ENCODE measurements at places on chromosomes 3 and 15.

DNA sequence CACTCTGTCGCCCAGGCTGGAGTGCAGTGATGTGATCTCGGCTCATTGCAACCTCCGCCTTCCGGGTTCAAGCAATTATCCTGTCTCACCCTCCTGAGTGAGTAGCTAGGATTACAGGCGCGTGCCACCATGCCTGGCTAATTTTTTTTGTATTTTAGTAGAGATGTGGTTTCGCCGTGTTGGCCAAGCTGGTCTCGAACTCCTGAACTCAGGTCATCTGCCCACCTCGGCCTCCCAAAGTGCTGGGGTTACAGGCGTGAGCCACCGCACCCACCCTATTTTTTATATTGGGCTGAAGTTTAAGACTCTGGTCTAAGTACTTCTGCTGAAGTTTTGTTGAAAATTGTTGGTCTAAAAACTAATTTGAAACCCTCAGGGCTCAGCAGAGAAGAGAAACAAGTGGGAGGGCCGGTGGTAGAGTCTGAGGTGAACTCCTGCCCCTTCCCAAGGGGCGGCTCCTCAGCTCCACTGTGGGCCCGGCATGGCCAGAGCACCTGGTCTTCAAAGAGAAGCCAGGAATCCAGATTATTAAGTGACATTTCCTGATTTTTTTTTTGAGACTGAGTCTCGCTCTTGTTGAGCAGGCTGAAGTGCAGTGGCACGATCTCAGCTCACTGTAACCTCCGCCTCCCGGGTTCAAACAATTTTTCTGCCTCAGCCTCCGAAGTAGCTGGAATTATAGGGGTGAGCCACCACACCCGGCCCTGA lies 4.0 kb downstream of the HDAC11 start:
- H3K27me3 ChIP-seq, result no peaks in the 10 kb centered on the region
- DNase-seq, result no peak
- H3K36me3 ChIP-seq, result no peaks in the 10 kb centered on the region
- H3K27ac ChIP-seq, result no peak overlapping the region
- H3K4me1 ChIP-seq, result peaks cover 5% of the 10 kb centered on the region

DNA sequence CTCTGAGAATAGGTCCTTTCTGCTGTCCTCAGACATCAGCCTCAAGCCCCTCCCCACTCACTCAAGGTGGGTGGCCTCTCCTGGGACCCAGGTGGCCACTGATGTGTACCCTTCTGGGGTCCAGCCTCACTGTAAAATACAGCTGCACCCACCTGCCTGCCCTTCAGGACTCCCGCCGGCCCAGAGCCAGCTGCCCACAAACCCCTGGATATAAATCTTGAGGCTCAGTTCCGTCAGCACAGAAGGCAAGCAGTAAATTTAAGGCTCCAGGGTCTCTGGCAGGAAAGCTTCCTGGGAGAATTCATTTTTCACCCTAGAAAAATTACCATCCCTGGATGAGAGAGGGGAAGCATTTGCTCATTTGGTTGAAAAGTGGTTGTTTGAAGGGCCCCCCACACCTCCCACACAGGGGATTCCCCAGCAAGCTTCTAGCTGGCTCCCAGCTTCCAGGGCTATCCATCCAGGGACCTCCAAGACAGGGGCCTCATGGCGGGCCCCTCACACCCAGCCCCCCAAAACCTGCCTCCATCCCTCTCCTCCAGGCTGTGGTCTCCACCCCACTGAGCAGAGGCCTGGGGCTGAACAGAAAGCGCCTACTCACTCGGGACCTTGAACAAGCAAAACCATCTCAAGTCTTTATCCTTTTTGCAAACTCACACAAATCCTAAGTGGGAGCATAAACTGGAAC lies 48.4 kb upstream of the GRIP2 start:
- H3K4me3 ChIP-seq, result no peak overlapping the region
- no peaks in the 10 kb centered on the region for H3K36me3 ChIP-seq
- H3K4me1 ChIP-seq, result no peaks in the 10 kb centered on the region
- peaks cover 48% of the 10 kb centered on the region for H3K27me3 ChIP-seq
- no peak overlapping the region for H3K27ac ChIP-seq

DNA sequence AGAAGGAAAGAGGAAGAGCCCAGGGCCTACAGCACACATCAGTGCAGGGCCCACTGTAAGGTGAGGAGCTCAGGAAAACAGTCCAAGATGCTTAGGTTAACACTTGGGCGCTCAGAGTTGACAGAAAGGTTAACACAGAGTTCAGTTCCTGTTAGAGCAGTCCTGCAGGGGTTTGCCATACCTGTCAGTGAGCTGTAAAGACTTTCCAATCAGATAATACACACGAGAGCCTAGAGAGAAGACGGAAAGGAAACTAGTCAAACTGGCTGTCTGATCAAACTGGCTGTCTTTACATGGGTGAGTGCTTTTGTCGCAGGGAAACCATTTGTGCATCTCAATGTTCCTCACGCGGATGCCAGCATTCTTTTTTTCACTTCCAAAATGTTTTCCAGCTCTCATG lies 61.4 kb upstream of the ARHGEF26 start:
- H3K27ac ChIP-seq, result no peak overlapping the region
- no peak overlapping the region for H3K4me3 ChIP-seq
- no peaks in the 10 kb centered on the region for H3K27me3 ChIP-seq
- H3K36me3 ChIP-seq, result no peaks in the 10 kb centered on the region

DNA sequence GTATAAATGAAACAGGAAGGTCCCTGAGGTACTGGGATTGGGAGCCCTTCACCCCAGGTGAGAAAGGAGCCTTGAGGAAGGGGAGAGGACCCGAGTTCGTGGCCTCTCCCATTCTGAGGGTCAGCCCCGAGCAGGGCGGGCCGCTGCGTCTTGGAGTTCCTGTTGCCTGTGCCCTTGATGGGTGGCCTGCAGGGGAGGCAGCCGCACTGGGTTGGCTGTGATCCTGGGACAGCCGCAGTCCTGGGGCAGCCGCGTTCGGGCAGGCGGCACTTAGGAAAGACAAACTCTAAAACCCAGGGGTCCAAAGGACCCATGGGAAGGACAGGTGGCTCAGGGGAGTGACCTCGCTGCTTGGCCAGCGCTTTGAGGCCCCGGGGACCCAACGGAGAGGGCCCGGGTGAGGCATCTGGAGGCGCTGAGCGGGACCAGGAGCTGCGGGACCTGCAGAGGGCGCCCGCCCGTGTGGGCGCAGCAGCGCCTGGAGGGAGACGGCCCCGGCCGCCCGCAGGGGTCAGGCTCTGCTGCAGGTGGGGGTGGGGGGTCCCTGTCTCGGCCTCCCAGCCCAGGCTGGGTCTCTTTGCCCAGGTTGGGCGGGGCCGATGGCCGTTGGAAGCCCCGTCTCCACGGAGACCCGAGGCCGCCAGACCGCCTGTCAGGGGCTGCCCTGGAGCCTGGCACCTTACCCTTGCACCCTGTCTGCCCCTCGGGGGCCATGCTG lies 65.1 kb downstream of the HMCES start:
- no peaks in the 10 kb centered on the region for H3K36me3 ChIP-seq
- H3K27me3 ChIP-seq, result peaks cover 31% of the 10 kb centered on the region
- no peak for DNase-seq
- H3K27ac ChIP-seq, result no peak overlapping the region
- peak overlapping the region; percentile 78 for H3K4me3 ChIP-seq
- H3K4me1 ChIP-seq, result peaks cover 11% of the 10 kb centered on the region

GRCh38 chr3:165820671-165821123 lies 16.5 kb downstream of the BCHE start:
- no peaks in the 10 kb centered on the region for H3K27me3 ChIP-seq
- no peak overlapping the region for H3K4me3 ChIP-seq
- H3K27ac ChIP-seq, result no peak overlapping the region
- no peaks in the 10 kb centered on the region for H3K36me3 ChIP-seq
- no peaks in the 10 kb centered on the region for H3K4me1 ChIP-seq
- no peak for DNase-seq

DNA sequence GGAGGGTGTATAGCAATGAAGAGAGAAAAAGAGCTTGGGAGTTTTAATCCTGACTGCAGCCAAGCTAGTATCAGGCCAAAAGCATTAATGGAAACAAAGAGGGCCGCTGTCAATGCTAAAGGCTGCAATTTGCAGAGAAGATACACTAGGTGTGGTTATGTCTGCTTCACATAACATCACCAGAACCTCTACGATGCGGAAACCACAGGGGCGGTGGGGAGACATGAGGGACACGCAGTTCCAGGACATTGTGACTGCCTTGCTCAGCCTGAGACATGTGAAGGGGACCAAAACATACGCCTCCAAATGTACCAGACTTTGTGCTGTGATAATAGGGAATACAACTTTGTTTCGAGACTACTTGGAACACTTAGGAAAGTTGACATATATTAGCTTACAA lies 88.4 kb downstream of the APBA2 start:
- H3K27me3 ChIP-seq, result peaks cover 3% of the 10 kb centered on the region
- H3K36me3 ChIP-seq, result no peaks in the 10 kb centered on the region
- no peak for DNase-seq
- no peak overlapping the region for H3K27ac ChIP-seq

DNA sequence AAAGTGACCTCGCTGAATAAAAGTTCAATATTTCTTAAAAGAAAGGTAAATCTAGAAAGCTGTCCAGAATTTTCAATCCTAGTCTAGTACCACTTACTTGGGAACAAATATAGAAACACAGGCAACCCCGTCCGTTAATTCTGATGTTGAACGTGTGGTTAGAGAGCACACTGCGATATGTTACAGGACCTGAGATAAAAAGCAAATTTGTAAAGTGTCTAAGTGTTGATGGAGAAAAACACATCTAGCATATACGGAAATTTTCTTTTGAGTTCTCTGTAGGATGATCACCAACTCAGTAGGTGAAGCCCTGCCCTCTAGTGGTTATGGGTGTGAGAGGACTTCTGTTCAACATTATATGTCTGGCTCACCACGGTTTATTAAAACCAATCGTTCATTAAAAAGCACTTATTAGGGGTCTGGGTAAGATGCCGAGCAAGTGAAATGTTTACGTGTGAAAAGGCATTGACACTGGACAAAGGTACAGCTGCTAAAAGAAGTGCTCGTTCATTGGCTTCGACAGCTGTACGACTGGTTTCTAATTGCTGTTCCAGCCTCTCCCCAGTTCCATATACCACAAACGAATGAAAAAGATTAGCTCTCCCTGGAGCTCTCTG lies 1.0 kb upstream of the ATP2C1 start:
- peak overlapping the region; percentile 88 for H3K4me3 ChIP-seq
- H3K27me3 ChIP-seq, result peaks cover 6% of the 10 kb centered on the region
- peak overlapping the region; percentile 98 for H3K27ac ChIP-seq
- peak; percentile 58 for DNase-seq
- H3K36me3 ChIP-seq, result peaks cover 5% of the 10 kb centered on the region

DNA sequence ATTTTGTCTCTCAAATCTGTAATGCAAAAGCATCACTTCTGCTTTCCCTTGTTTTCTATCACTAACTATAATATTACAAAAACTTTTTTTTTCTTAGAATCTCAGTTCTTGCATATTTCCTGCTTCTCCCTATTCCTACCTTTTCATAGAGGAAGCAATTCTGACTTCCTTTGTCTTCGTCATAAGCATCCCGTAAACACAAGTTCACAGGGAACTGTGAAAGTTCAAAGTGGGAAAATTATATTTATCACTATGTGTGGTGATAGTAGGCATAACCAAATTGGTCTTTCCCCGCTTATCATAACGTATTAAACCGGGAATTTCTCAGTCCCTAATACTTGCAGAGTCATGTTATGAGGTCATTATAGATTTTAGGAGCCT lies 22.3 kb downstream of the CD200 start:
- no peak for DNase-seq
- peak overlapping the region; percentile 60 for H3K27ac ChIP-seq
- no peak overlapping the region for H3K4me3 ChIP-seq
- peaks cover 78% of the 10 kb centered on the region for H3K36me3 ChIP-seq

DNA sequence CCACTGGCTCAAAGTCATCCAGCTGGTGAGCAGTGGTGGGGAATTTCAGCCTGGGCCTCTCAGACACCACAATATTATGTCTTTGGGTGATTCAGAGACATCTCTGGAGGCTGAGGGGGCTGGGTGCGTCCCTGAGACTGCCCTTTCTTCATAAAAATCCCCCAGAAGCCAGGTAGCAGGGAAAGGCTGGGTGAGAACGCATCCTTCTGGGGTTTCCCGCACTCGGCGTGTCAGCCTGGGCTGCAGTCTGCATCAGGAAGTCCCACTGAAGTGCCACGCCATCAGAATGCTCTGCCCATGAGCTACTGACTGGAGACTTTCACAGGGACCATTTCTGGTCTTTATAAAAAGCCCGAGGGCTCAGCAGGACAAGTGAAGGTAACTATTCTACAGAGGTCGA lies 148.8 kb upstream of the SLC6A11 start:
- no peak overlapping the region for H3K4me3 ChIP-seq
- H3K36me3 ChIP-seq, result no peaks in the 10 kb centered on the region
- H3K27me3 ChIP-seq, result peaks cover 37% of the 10 kb centered on the region
- DNase-seq, result no peak
- no peaks in the 10 kb centered on the region for H3K4me1 ChIP-seq

DNA sequence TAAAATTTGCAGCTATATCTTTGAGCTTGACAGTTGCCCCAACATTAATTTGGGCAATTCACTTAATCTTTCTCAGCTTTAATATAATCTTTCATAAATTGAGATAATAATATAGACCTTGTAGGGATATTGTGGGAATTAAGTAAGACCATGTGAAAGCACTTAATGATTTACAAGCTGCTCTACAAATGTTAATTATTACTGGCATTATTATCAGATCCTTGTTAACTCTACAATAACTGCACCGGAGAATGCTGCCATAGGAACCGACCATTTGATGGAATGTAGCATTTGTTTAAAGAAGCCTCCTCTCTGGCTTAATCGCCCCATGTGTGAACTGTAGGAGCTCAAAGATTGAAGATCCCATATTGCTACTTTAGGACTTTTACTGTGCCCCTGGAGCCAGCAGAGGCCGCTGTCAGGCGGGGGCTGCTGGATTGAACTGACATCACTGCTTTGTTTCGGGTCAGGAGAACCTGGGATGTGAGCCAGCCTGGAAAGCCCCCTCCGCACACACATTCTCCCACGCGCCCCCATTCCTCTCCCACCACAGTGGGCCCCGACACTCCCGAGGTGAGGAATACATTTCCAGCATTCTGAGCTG lies 154.2 kb upstream of the TNIK start:
- H3K36me3 ChIP-seq, result no peaks in the 10 kb centered on the region
- H3K27ac ChIP-seq, result no peak overlapping the region
- H3K4me3 ChIP-seq, result no peak overlapping the region
- H3K4me1 ChIP-seq, result no peaks in the 10 kb centered on the region

DNA sequence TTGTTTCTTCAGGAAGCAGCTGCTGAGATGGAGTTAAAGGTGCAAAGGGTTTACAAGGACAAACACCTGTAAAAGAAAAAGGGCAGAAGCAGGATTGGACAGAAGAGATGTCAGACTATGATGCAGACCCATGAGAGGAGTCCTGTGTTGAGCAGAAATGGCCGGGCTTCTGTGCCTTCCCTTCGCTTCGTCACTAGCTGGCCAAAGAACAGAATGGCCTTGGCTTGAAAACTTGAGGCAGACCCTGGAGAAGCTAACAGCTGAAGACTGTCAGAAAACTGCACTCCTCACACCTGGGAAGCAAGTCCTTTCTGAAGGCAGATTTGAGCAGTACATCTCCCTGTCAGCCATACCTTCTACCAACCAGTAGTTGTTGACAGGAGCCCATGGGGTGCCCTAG lies 8.4 kb upstream of the NMNAT3 start:
- no peak for DNase-seq
- H3K36me3 ChIP-seq, result no peaks in the 10 kb centered on the region
- H3K27ac ChIP-seq, result no peak overlapping the region
- H3K4me3 ChIP-seq, result no peak overlapping the region

GRCh38 chr3:125116311-125117080 lies 60.7 kb upstream of the HEG1 start:
- no peaks in the 10 kb centered on the region for H3K36me3 ChIP-seq
- DNase-seq, result no peak
- peaks cover 11% of the 10 kb centered on the region for H3K27me3 ChIP-seq
- no peak overlapping the region for H3K27ac ChIP-seq
- no peak overlapping the region for H3K4me3 ChIP-seq
- peaks cover 40% of the 10 kb centered on the region for H3K4me1 ChIP-seq

GRCh38 chr3:98500019-98500418 lies 2.5 kb downstream of the OR5K2 start:
- no peak overlapping the region for H3K27ac ChIP-seq
- H3K4me1 ChIP-seq, result no peaks in the 10 kb centered on the region
- no peak for DNase-seq
- peaks cover 18% of the 10 kb centered on the region for H3K36me3 ChIP-seq
